ENCODE measurements at places on chromosomes 13 and 19.
A peak's percentile ranks its signal among the peaks of the same experiment; 100 is the strongest.

- DNase-seq = no peak
Measured at GRCh38 chr13:30026093-30026492, 175.7 kb upstream of the UBL3 start.

DNA sequence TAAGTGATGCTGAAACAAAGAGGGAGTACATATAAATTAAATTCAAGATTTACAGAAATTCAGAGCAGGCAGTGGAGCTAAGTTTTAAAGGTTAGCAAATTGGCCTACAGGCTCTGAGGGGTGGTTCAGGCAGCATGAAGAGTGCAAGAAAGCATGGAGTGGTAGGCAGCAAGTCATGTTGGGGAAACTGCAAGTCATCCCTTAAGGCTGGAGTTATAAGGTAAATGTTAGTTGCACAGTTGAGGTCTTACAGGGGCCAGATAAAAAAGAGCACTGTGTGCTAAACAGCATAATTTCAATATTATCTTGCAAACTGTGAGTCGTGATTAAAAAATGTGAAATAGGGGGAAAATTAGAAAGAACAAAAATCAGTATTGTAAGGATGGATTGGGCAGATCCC, 106.2 kb downstream of the VWA8 start:
- DNase-seq = no peak

GRCh38 chr19:3404324-3405260, 38.2 kb downstream of the NFIC start:
- DNase-seq = peak; percentile 96

DNA sequence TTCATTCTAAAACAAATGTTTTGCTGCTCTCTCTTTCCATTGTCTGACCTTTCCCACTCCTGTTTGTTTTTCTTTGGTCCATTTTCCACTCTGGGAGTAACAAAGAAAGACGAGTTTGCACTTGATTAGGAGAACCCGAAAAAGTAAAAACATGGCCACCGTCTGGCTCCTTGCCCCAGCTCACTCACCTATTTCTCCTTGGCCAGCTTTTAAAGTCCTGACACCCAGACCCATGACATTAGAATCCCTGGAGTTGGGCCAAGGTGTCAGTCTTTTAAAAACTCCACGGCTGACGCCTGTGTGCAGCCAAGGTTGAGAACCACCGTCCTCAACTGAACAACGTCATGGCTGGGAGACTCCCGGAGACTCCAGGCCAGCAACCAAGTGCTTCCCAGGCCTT, 63.6 kb upstream of the FLT1 start:
- DNase-seq = no peak

DNA sequence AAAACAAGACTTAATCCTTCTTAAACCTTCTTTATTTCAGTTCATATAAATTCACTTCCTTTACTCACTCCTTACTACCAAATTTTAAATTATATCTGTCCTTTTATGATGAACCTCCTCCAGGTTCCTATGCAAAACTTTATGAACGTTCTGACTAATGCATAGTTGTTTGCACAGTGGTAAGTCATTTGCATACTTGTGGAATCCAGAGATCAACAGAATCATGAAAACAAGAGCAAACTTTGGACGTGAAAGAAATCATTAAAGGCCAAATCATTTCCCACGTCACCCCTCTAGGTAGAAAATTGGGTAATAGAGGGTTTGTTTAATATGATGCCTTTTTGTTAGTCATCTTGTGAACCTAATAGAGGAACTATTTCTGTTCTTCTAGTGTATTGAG, 32.3 kb upstream of the MYCBP2 start:
- no peak for DNase-seq

DNA sequence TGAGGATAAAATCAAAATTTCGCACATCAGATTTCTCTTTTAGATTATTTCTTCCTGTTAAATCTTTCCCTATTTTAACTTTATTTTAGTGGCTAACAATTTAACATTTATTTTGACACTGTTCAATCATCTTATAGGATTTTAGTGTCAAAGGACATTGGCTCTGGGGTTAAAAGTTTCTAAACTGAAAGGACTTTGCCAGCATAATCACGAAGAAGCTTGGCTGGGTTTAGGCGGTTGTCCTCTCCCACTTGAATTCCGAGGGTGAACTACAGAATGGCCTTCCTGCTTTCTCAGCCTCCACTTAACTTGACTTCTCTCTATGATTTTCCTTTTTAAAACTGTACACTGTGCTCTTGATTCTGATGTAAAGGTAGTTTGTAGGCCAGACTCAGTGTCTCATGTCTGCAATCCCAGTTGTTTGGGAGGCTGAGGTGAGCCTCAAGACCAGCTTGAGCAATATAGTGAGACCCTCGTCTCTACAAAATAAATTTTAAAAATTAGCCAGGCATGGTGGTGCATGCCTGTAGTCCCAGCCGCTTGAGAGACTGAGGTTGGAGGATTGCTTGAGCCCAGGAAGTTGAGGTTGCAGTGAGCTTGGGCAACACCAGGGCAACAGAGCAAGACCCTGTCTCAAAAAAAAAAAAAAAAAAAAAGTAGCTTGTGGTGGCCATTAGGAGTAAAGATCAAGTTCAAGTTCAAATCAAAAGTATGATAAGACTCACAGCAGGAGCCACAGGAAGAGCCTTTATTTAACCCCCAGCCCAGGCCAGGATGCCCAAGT, 54.8 kb upstream of the KATNAL1 start:
- DNase-seq = no peak

- no peak for DNase-seq
Measured at GRCh38 chr13:68293631-68294030, 1063.5 kb upstream of the PCDH9 start.

GRCh38 chr13:83880275-83881139, 1.8 kb downstream of the SLITRK1 start:
- DNase-seq = no peak

DNA sequence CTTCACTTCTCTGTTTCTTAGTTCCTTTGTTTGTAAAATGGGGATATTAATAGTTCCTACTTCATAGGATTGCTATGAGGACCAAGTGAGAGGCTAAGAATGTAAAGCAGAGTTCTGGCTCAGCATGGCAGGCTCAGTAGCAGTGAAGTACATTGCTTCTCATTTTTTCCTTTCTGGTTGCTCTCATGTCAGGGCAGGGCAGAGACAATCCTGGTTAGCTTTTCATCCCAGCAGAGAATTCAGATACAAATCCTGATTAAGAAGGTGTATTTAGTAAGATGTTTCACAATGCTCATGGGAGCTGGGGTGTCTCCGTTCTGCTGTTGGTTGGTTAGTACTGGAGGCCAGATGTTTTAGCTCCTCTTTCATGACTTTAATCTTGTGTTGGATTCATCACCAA, 42.9 kb downstream of the WASF3 start:
- DNase-seq = no peak

- DNase-seq = no peak
Measured at GRCh38 chr13:105982219-105982930, 553.1 kb downstream of the EFNB2 start.

- DNase-seq = no peak
Measured at GRCh38 chr19:45200568-45200967, 22.0 kb downstream of the BLOC1S3 start.

GRCh38 chr13:64538711-64539110, 2691.4 kb downstream of the PCDH9 start:
- DNase-seq = no peak

DNA sequence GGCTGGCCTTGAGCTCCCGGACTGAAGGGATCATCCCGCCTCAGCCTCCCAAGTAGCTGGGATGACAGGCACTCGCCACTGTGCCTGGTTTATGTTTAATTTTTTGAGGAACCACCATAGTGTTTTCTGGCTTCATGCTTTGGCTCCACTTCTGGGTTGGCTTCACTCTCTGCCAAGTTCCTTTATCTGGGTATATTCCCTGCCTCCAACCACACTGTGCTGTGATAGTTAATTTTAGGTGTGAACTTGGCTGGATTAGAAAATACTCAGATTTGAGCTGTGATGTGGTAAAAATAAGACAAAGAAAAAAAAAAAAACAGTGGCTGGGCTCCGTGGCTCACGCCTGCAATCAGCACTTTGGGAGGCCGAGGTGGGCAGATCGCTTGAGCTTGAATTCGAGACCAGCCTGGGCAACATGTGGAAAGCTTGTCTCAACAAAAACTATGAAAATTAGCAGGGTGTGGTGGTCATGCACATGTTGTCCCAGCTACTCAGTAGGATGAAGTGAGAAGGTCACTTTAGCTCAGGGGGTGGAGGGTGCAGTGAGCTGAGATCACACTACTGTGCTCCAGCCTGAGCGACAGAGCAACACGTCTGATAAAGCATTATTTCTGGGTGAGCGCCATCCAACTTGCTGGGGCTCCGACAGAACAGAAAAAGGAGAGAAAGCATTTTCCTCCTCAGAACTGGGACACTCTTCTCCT, 7.5 kb upstream of the ILF3 start:
- no peak for DNase-seq

- no peak for DNase-seq
Measured at GRCh38 chr13:25375727-25376358, 4.1 kb downstream of the ATP8A2 start.

- DNase-seq = peak; percentile 96
Measured at GRCh38 chr19:1131718-1132551, 28.1 kb downstream of the GPX4 start.

- no peak for DNase-seq
Measured at GRCh38 chr13:32278426-32278825, 36.7 kb downstream of the ZAR1L start.

- no peak for DNase-seq
Measured at GRCh38 chr13:94160875-94161274, 318.6 kb downstream of the DCT start.

GRCh38 chr19:17615889-17616685, 60.6 kb downstream of the COLGALT1 start:
- DNase-seq = no peak

- DNase-seq = no peak
Measured at GRCh38 chr13:43877766-43878165, 1.8 kb downstream of the CCDC122 start.

DNA sequence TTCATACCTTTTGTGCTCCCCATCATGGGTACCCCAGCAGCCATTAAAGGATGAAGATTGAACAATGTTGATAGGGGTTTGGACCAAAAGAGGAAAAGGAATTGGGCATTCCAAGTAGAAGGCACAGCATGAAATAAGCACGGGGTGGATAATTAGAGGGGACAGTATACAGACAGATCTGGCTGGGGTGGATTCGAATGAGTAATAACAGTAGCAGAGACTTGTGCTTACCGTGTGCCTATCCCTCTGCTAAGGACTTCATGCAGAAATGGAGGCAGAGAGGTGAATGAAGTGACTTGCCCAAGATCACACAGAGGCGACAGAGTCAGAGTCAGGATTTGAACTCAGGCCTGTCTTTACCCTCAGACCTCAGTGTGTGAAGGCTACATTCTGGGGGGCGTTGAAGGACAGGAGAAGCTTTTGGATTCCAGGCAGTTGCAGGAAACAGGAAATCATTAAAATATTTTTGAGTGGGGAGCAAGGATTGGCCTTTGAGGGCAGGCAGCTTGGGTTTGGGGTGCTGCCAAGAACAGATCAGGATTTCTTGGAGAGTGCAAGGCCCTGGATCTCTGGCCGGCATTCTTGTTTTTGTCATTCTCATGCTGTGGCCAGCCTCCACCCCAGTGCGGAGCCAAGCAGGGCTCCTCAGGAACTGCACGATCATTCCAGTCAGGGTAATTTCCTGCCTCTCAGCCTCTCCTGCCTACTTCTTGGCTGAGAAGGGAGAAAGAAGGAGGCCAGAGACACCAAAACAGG, 18.7 kb downstream of the PAF1 start:
- peak; percentile 92 for DNase-seq

DNA sequence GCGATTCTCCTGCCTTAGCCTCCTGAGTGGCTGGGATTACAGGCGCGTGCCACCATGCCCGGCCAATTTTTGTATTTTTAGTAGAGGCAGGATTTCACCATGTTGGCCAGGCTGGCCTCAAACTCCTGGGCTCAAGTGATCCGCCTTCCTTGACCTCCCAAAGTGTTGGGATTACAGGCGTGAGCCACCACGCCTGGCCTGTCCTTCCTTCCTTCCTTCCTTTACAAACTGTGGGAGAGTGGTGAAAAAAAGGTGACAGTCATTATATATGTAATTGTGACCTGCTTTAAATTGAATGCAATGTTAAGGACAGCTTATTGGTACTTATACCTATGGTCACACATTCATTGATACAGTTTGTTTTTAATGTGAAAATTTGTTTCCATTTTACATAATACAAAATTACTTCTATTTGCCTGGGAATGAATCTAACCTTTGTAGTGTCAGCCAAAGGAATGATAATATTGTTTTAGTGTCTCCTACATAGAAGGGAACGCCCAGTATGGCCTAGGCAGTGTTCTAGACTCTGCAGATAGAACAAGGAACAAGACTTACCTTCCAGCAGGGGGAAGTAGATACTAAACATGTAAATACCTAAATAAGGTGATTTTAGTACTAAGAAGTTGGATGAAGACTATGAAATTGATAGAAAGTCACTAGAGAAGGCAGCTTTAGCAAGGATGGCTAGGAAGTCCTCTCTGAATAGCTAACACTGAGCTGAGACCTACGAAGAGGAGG, 146.3 kb downstream of the GGACT start:
- DNase-seq = no peak

GRCh38 chr13:31200637-31200971, 829 bp downstream of the B3GLCT start:
- DNase-seq = peak; percentile 69

GRCh38 chr13:36360903-36361302, 14.7 kb upstream of the SPART start:
- no peak for DNase-seq

GRCh38 chr13:100363874-100364273, 224.7 kb downstream of the GGACT start:
- no peak for DNase-seq

- no peak for DNase-seq
Measured at GRCh38 chr19:42370068-42370520, 20.0 kb downstream of the CNFN start.

GRCh38 chr13:48532506-48533499, at the start of gene RCBTB2:
TSS of gene RCBTB2 (minus strand) at chr13:48533080. CDS start at chr13:48521939, 11,141 bp downstream.
- DNase-seq = peak; percentile 100

- peak; percentile 81 for DNase-seq
Measured at GRCh38 chr19:38711726-38712153, 32.5 kb downstream of the CAPN12 start.

DNA sequence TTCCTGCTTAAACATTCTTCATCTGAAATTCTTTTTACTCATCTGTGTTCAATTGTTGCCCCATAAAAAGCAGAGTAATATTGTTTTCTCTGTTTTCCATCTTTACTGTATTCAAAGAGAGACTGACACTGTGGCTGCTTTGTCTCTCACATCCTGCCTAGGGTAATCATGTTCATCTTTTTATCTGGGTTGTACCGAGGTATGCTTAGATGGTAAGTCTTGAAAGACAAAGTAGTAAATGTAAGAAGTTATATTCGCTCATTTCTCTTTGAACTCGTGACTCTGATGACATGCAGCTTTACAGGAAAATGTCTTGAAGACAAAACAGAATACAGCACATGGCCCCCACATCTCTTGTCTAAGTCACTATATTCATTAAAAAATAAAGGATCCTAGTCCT, 20.0 kb upstream of the CYSLTR2 start:
- no peak for DNase-seq

DNA sequence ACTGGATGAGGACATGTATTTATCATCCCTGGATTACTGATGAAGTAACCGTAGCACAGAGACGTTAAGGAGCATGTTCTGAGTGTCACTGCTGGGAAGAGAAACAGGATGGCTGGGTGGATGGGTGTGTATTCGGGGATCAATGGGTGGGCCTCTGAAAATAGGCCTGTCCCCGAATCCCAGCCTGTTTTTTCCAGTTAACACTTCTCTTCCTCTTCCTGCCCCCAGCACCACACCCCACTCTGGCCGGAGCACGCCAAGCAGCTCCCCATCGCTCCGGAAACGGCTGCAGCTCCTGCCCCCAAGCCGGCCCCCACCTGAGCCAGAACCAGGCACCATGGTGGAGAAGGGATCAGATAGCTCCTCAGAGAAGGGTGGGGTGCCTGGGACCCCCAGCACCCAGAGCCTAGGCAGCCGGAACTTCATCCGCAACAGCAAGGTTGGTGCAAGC, 8.8 kb downstream of the GRAMD1A start:
- DNase-seq = no peak

Measured in aorta (tissue), 5 donors.